ENCODE measurements at places on chromosomes 2 and 18.

GRCh38 chr18:59428018-59428417, 69.0 kb upstream of the LMAN1 start:
- no peak for DNase-seq

DNA sequence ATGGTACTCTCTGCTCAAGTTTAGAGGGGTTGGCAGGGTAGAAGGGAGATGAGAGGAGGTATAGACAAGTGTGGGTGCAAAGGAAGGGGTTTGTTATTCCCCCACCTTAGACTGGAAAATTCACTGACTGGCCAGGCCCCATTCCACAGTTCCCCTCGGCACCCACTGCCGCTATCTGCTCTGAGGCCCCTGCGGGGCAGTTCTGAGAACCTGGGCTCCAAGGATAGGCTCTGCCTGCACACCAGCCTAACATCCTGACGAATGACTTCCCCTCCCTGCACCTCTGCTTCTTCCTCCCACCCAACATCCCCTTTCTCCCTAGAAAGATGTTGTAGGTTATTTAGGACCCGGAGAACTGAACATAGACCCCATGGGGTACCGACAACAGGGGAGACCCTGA, 303.9 kb upstream of the HDAC4 start:
- no peak for DNase-seq

DNA sequence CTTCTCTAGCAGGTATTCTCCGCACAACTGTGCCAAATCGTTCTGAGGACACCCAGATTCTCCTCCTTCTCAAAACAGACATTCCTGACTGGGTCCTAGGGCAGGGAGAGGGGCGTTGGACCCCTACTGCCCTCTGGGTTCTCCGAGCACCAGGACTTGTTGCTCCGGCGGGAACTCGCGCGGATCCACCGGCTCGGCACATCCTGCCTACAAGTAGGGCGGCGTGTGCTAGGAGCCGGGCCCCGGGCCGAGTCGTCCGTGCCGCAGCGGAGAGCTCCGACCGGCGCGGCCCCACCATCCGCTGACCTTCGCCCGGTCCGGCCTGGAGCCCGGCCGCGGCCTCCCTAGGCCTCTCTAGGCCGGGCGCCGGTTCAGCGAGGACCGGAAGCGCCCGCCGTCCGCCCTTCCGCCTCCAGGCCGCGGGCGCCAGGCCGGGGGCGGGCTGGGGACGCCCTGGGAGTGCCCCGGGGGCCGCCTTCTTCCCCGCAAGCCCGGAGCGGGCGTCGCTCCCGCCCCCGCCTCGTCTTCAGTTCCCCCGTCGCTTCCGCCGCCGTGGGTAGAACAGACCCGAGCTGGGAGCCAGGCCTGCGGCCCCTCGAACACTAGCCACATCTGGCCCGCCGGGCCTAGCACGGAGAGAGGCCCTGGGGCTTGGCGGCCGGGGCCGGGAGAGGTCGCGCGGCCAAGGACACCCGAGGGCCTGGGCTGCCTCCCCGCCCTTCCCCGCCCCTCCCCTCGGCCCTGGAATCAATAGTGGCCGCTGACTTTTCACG, 7.6 kb upstream of the ONECUT2 start:
- DNase-seq: no peak

GRCh38 chr2:151526572-151527090, 116.9 kb downstream of the RIF1 start:
- no peak for DNase-seq
